ENCODE measurements at places on chromosomes 5 and 9. TPM values are rescaled to one million over a fixed set of nuclear protein-coding genes. Genes with fewer than 3 reads are reported as not detected.
A peak's percentile ranks its signal among the peaks of the same experiment; 100 is the strongest.

Gene SGCD
- total RNA-seq = 0.43 TPM

- DNase-seq = peak; percentile 91
Observed at GRCh38 chr5:95178046-95178651, 106.7 kb downstream of the MCTP1 start.

Gene AKNA
- 4.2 TPM for total RNA-seq

Gene ROPN1L
- total RNA-seq = not detected

- no peak for DNase-seq
Observed at GRCh38 chr9:129171993-129172751, 5.9 kb downstream of the IER5L start.

GRCh38 chr9:35675732-35676392, 2.1 kb downstream of the CA9 start:
- no peak for DNase-seq

Gene AHRR
- 2.4 TPM for total RNA-seq

Gene SETX
- total RNA-seq = 17.9 TPM

- no peak for DNase-seq
Observed at GRCh38 chr9:127877566-127877998, at the start of gene AK1. Gene AK1 (minus strand): TSS chr9:127877675. CDS start chr9:127874617, 3,058 bp downstream.

GRCh38 chr9:15982182-15982581, 429.3 kb downstream of the CCDC171 start:
- no peak for DNase-seq

GRCh38 chr5:153970496-153970895, 68.2 kb downstream of the FAM114A2 start:
- no peak for DNase-seq

Gene PCDHGA4
- 0.71 TPM for total RNA-seq

- no peak for DNase-seq
Observed at GRCh38 chr5:166349046-166349445, 1942.4 kb upstream of the WWC1 start.

DNA sequence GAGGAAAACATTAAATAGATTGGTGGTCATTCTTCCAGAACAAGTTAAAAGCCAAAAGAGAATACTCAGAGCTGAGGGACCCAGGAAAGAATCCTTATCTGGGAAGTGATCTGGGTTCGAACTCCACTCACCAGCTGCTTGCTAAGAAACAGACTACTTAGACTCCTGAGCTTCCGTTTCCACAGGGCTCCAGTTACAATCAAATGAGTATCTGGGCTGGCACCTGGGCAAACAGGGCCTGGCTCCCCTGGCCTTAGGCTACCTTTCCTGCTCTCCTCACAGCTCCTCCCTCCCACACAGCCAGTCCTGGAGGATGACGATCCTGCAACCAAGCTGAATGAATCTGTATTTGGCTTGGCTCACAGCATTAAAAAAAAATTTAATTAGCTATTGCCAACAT, 2.5 kb downstream of the MAPK9 start:
- no peak for DNase-seq

DNA sequence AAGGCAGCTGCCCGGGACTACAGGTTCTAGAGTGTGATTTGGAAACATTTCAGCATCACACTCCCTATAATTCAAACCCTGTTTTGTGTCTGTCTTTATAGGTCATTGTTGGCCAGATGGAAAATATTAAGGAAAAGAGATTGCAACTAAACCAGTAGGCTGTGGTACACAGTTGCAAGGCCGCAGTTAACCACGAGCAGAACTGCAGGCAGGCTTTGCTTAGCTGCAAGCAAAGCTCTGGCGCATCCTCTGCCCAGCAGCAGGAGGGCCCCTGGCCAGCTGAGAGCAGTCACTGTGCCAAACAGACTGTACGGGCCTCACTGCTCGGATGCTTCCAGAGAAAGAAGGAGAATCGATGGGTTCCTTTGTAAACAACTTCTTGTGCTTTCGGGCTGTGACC, 204.5 kb downstream of the DENND1A start:
- no peak for DNase-seq

Gene GPR151
- not detected for total RNA-seq

- DNase-seq = no peak
Observed at GRCh38 chr9:136769710-136770191, 5.4 kb upstream of the LCN15 start.

Gene RGMB
- total RNA-seq = 31.4 TPM

GRCh38 chr9:16543686-16544085, 326.8 kb downstream of the BNC2 start:
- no peak for DNase-seq

GRCh38 chr5:74624931-74625505, 15.5 kb downstream of the ENC1 start:
- DNase-seq = no peak

Gene ADAMTSL1
- 1.9 TPM for total RNA-seq

- DNase-seq = no peak
Observed at GRCh38 chr5:61177070-61177469, 14.8 kb upstream of the SMIM15 start.

DNA sequence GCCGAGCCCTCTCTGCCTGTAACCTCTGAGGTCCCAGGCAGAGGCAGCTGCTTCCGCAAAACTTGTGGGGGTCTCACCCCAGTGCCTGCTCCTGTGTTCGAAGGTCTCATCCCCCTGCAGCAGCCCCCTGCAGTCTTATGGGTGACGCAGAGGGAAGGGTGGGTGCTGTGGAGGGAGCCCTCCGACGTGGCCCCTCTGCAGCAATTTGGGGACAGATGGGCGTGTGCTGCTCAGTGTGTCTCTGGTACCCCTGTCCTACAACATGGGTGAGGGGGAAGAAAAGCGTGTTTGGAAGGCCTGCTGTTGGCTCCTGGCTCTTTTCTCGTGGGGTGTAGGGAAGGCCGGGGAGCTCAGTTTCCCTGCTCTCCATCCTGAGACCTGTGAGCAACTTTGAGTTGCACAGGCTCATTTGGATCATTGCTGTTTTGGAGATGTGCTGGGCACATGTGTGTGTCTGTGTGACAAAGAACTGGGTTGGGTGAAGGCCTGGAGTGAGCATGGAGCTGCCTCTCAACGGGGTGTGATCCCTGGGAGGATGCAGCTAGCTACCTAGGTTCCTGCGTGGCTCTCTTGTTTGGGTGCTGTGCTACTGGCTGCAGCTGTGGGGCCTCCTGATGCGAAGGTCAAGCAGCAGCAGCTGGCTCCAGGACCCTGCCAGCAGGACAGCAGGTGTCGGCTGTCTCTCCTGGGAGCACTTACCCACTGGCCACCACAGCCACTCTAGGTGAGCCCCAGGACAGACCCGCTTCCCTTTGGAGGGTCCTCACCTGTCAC, 179.6 kb upstream of the PITX1 start:
- DNase-seq = no peak

Gene PTGS1
- total RNA-seq = 0.07 TPM

DNA sequence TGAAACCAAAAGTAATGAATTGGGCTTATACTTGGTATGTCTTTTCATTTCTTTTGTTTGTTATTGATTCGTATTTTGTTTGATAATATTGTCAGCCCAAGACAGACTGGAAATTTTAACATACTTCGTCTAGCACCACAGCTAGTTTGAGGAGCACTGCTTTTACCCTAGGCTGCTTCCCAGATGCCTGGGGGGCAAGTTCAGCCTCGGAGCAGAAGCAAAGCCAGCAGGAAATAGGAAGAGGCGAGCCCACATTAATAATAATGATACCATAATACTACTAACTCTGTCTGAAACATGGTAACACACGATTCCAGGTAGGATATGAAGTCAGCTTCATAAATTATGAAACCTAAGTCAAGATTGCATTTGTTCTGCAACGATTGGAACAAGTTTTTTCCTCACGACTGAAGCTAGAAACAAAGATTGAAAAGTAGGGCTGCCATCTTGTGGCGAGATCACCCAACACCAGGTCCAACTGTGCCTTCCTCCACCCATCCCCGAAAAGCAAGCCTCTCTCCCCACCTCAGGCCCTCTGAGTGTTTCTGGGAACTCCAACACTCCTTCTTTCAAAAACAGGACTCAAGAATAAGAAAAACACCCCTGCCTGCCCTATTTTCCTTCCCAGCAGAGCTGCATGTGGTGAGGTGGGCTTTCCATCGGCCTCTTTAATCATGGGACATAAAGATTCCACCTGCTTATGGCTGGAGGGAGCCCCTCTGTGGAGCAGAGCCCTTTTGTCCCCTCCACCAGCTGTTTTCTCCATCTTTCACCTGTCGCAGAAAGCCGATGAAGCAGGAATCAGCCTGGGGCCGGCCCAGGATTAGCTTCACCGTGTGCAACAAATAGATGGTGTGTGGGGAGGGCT, 236.4 kb downstream of the CAAP1 start:
- DNase-seq = peak; percentile 52

Gene OR1Q1
- not detected for total RNA-seq

DNA sequence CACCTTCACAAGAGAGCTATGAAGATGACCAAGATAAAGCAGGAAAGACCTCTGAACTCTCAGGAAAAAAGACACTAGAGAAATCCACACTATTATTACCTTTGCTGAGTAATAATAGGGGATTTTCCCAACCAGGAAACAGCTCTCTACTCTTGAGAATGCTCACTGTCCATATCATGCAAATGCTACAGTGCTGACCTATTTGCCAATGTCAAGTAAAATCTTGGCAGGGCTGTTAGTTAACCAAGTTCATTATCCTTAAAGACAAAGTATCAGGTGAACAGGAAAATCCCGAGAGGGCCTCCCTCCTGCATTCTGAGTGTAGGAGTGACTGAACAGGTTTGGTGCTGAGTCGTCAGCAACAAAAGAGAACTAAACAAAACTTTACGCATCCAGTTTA, 306.6 kb downstream of the ACTL7B start:
- DNase-seq = no peak

DNA sequence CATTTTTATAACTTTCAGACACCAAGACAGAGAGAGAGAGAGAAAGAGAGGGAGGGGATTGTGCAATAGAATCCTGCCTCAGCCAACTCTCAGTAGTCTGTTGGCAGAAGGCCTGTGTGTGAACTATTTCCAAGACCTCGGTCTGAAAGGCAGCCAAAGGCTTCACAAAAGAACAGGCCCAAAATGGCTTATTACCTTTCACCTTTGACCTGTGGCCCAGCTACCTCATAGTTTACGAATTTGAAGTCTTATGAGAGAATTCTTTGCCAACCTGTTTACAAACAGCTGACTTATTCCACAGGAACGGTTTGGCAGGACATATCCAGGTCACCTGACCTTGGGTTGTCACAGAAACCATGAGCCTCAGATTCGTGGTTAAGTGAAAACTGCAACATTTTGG, 48.6 kb downstream of the NR2F1-AS1 start:
- no peak for DNase-seq

- no peak for DNase-seq
Observed at GRCh38 chr5:124876566-124876965, 130.1 kb upstream of the ZNF608 start.

- no peak for DNase-seq
Observed at GRCh38 chr9:118785456-118785855, 583.8 kb downstream of the BRINP1 start.

DNA sequence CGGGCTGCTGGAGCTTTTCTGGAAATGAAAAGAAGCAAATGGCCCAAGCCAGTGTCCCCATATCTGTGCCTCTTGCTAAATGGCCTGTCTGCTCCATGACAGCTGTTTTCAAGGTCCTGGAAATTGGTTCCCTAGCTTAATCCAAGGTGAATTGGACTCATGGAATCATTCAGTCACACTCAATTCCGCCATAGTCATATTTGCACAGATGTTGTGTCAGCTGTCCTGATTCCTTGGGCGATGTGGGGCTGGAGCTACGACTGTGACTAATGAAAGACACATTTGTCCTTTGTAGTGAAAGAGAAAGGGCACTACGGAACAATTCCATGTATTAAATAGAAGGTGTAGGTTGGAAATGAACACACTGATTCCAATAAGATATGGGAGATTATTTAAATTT, 102.9 kb upstream of the MEGF10 start:
- no peak for DNase-seq

GRCh38 chr9:18394847-18395351, 79.1 kb upstream of the ADAMTSL1 start:
- DNase-seq = no peak

- DNase-seq = no peak
Observed at GRCh38 chr9:135774239-135774747, 72.3 kb downstream of the KCNT1 start.

GRCh38 chr9:111148052-111149017, 110.1 kb upstream of the LPAR1 start:
- no peak for DNase-seq

DNA sequence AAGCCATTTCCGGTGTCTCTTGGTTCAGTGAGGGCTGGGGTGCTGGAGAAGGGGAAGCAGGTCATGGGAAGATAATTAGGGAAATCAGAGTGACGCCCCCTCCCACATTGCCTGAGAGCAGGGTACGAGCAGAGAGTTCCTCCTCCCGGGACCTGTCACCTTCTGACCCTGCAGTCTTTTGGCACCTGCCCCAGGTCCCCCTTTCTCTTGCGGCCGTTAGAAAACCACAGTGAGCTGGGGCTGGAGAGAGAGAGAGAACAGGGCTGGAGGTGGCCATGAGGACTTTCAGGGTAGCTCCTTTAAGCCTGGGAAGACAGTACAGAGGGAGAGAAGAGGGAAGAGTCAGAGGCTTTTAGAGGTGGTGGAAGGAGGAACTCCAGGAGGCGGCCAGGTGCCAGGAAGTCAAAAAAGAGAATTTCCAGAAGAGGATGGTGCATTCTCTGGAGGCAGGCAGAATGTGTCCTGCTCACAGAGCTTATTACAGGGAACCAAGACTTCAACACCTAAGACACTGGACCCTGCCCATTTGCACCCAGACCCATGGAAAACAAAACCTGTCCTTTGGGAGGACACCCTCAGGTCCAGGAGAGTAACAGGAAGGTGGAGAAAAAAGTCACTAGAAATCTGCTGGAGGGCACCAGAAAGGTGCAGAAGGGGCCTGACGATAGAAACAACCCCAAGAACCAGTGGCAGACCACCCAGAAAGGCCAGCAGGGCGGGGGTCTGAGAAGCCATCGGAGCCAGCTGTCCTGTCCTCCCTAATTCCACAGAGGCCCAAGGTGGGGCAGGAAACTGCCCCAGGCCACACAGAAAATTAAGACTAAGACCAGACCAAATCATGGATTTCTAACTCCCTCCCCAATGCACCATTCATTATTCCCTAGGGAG, 6.5 kb upstream of the ACSL6 start:
- no peak for DNase-seq

Gene RICTOR
- total RNA-seq = 8.2 TPM

GRCh38 chr5:80676706-80677105, 21.9 kb upstream of the DHFR start:
- no peak for DNase-seq

DNA sequence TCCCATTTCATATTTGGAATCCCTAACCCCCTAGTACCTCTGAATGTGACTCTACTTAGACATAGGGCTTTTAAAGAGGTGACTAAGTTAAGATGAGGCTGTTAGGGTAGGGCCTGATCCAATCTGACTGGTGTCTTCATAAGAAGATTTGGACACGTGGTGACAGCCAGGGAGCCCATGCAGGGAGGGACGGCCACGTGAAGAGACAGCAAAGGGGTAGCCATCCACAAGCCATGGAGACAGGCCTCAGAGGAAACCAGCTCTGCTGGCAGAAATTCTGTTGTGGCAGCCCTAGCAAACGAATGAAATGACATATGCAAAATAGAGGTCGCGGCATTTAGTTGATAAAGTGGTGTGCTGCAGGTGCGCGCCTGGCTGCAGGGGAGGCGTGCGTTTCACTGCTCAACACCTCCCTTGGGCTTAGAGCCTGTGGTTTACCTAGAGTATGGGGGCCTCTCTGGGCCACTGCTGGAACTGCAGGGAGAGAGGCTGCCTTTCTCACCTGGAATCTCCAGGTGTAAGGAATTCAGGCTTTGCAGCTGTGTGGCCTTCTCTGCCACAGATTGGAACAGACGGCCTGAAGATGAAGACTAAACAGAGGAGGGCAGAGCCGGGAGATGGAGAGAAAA, 7.1 kb upstream of the AFAP1L1 start:
- no peak for DNase-seq

Gene FOXD4L4
- 0.14 TPM for total RNA-seq

- peak; percentile 6 for DNase-seq
Observed at GRCh38 chr9:636931-637591, 204.4 kb upstream of the DMRT1 start.

- DNase-seq = no peak
Observed at GRCh38 chr5:53937467-53937866, 372.9 kb downstream of the ARL15 start.

Data from HT1080 (cell line).